NCI-H526 treated with DMSO at 0.1 percent for 48 hours (cell line): ENCODE measurements at places on chromosomes 1 and 21.

DNA sequence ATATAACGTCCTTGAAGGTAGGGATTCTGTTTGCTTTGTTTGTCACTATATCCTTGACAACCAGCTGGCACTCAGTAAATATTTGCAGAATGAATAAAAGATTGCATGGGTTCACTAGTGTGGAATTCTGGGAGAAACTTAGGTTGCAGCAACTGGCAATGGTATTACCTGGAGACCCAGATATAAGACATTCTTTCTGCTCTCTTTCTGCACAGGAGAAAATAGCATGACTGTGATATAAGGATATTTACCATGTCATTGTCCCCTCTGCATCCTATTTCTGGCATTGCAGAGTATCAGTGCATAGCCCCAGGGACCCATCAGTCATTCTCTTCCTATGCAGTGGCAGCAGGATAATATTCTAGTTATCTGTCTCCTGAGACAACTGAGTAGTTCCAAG is 308.9 kb upstream of the LRRC7 start:
- no peak for DNase-seq

DNA sequence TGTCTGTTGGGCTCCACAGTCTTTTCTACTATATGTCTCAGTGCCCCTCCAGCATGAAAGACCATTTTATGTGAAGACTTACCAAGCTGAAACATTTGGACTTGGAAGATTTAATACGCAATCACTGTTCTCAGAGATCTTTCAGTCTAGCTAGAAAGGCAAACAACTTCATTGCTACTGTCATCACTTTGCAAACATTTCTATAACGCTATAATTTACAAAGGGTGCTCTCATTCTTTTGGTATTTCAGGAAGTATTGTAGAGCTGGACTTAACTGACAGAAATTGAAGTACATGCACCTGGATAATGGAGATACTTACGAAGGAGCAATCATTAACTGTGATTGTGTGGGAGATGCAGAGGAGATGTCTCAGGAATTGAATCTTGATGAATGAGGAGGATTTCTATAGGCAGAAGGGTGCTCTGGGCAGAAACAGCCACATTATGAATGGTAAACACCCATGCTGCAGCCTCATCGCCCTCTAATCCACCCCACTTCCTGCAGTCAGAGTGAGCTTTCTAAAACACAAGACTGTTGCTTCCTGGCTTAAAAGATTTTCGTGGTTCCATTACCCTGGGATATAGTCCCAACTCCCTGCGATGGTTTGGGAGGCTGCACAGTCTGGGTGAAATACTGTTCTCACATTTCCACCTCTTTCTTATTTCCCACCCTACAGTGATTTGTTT is 75.1 kb upstream of the GNG12 start:
- DNase-seq, result no peak

DNA sequence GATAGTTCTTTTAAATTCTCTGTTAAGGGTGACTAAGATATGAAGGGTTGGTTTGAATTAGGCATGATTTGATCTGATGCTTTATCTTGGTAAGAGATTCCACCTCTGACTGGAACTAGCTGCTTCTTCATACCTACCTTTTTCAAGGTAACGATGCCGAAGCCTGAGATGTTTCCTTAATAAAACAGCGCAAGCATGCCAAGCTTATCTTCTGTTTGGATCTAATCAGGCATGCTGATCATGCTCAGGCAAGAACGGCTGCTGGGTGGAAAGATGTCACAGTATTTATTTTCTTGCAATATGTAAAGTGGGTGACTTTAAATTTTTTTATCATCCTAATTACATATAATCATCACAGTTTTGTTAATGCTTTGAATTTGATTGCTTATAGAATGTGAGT is 148.7 kb downstream of the ADGRL2 start:
- DNase-seq, result peak; percentile 19

DNA sequence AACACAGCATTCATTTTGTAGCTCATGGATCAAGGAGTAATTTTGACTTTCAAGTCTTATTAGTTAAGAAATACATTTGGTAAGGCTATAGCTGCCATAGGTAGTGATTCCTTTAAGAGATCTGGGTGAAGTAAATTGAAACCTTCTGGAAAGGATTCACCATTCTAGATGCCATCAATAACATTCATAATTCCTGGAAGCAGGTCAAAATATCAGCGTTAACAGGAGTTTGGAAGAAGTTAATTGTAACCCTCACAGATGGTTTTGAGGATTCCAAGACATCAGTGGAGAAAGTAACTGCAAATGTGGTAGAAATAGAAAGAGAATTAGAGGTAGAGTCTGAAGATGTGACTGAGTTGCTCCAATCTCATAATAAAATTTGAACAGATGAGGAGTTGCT is 216.6 kb downstream of the GREM2 start:
- no peak for DNase-seq

DNA sequence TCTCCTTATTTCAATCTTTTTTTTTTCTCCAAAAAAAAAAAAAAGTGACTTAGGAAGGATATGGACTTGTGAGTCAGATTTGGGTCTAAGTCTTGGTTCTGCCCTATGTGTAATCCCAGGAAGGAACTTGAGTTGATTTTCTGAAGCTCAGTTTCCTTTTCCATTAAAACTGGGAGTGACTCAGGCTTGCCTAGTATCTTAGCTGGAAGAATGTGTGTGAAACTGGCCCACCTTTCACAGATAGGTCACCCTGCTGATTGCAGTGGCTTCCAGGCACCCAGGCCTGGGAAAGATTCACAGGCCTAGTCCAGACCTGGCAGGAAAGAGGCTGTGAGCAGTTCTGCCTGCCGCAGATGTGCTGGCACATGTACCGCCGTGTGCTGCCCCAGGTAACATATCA is 218.3 kb upstream of the HOOK1 start:
- DNase-seq, result no peak

DNA sequence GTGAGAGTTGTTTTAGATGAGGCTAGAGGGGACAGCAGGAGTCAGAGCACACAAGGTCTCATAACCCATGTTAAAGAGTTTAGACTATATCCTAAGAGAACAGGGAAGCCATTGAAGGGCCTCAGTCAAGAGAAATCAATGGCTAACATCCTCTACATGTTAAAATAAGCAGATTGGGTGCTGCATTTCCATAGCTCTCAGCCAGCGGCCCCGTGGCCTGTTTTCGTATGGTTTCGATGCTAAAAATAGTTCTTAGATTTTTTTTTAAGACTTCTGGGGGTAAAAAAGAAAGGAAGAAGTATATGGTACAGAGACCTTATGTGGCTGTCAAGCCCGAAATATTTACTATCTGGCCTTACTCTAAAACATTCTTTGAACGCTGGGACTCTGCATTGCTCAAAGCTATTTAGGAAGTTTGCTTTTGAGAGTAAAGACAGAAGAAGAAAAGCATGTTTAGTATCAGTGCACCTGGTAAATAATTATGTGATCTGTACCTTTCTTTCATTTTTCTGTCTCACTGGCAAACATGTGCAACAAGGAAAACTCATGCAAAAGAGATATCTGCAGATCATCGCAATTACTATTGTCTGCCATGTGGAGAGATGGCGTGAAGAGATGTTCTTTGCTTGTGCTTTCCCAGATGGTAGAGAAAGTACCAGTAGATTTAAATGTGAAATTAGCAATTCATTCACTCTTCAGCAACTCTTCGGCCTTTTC is 8.4 kb downstream of the PDIK1L start:
- DNase-seq, result no peak
